Stimulated activated CD4-positive, alpha-beta T cell treated with anti-CD3 and anti-CD28 coated beads, TNF-alpha, amount 100 ng/mL, for 1 hour (primary cell): ENCODE measurements at places on chromosomes 4 and X.
A peak's percentile ranks its signal among the peaks of the same experiment; 100 is the strongest.

- no peak for DNase-seq
Observed at GRCh38 chr4:87209182-87209581, 11.2 kb downstream of the KLHL8 start.

DNA sequence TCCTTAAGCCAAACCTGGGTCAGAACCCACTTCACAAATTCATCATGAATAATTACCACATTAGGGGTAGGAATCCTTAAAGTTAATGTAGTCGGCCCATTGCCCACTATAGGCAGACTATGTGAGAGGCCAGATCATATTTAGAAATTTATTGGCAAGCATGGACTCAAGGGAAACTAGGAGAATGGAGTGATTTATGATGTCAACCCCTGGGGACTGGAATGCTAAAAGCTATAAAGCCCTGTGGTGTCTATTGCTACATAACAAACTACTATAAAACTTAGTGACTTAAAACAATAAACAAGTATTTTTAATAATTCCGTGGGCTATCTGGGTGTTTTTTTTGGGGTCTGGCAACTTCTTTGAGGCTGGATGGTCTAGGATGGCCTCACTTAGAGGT lies 93.9 kb downstream of the PPP1R2C start:
- no peak for DNase-seq

DNA sequence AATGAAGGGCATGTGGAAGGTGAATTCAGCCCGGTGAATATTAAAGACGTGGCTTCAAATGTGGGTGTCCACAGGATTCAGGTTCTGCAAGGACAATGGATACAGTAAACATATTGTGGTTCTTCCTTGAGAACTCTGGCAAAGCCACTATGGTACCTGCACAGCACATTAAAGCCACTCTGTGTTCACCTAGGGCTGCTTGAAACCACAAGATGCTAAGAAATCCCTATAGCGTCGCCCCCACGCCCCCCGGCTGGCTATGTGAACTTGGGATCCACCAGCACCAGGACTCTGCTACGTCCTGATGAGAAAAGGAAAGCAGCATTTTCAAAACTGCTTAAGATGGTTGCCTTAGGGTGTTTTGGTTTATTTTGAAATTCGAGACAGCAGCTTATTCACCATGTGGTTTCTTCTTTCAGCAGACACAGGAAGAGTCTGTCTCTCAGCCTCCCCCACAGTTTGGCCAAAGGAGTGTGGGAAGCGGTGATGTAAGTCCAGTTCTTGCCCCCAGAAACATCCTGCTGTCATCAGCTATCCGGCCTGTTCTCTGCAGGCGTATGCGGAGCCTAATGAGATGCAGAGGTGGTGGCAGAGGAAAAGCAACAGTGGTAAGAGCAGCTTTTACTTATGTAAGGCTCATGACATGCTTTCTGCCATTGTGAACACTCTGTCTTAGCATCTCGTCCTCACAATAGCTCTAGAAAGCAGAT lies 111.5 kb downstream of the AFAP1 start:
- DNase-seq: peak; percentile 36

- no peak for DNase-seq
Observed at GRCh38 chr4:165393704-165394103, 14.9 kb downstream of the CPE start.

GRCh38 chrX:130778773-130779172 lies 124.2 kb downstream of the ENOX2 start:
- no peak for DNase-seq

GRCh38 chr4:85250852-85251251 lies 224.1 kb upstream of the ARHGAP24 start:
- no peak for DNase-seq

GRCh38 chr4:95867919-95868318 lies 28.0 kb downstream of the PDHA2 start:
- DNase-seq: no peak

- no peak for DNase-seq
Observed at GRCh38 chr4:145589916-145590702, 29.1 kb upstream of the MMAA start.

DNA sequence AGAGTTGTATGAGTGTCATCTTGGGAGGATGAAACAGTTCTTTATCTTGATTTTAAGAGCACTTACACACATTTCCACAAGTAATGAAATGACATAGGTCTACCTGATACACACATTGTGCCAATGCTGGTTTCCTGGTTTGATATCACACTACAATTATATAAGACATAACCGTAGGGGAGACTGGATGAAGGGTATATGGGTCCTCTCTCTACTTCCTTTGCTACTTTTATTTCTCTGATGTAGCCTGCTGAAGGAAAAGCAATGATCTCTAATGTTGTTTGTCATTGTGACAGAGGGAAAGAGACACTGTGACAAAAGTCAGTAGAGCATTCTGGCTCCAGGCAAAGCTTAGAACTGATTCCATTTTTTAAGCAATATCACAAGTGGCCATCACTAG lies 238.0 kb downstream of the PDGFC start:
- DNase-seq: no peak

- no peak for DNase-seq
Observed at GRCh38 chr4:106594291-106594952, 225.8 kb upstream of the GIMD1 start.

GRCh38 chr4:23337292-23337691 lies 552.6 kb downstream of the PPARGC1A start:
- no peak for DNase-seq

DNA sequence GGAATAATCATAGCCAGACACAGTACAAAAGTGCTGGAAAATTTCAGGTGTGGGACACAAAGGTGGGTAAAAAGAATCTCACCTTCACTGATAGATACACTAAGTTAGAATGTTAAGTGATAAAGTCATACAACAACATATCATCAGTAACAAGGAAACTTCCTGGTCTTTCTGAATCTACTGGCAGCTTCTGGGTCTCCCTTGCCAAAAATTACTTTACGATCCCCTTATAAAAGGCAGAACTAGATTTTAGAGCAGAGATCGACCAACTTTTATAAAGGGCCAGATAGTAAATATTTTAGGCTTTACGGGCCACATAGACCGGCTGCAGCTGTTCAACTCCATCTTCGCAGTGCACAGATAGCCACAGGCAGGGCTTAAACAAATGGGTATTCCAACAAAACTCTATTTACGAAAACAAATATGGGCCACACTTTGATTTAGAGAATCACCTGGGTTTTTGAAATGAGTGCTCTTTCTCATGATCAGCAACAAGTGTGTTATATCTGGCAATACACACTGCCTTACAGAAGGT lies 159.9 kb downstream of the AASDH start:
- DNase-seq: no peak

DNA sequence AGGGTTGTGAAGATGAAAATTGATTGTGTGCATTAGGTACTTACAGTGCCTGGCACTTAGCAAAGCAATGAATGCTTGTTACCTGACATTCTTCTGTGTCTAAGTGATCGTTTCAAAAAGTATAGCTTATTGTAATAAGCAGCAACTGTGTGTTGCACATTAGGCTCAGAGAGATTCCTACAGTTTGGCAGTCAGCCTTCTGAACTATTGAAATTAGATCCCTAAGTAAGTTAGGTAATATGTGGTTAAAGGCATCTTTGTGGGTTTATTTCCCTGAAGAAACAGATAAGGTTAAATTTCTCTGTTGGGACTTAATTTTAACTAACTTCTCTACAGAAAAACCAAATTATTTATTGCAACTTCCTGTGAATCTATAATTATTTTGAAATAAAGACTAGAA lies 93.4 kb downstream of the REPS2 start:
- no peak for DNase-seq

DNA sequence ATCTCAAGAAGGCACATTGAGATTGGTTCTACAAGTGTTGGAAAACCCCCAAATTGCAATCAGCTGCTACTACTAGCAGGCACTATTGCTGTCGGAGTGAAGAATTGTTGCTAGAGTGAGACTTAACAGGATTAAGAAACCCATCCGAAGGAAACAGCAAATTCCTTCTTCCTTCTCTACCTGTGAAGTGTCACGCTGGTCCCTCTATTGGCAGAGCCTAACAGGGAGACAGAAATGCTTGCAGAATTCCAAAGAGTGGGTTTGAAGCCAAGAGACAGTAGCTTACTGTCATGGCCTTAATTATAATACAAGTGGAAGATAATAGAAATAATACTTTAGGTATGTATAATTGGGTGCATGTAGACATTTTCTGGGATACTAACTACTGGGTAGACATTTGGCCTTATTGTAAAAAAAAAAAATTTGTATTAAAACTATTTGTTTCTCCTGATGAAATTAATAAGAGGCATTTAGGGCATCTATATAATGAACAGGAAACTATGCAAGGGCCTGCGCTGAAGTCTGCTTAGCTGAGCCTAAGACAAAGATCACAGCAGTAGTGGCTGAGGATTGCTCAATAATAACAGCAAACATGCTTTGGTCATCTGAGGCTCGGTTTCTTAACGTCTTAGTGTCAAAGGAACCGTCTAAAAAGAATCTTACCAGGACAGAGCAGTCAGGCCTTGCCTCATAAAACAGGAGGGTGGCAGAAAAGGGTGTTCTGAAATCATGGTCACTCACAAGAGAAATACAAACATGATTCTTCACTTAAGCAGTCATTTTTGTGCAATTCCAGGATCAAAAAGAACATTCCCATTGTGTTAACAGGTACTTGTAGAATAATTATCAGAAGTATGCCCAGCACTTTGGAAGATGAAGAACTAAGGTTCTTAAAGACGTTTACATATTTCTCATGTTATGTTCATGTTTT lies 40.8 kb downstream of the FAM241A start:
- no peak for DNase-seq

DNA sequence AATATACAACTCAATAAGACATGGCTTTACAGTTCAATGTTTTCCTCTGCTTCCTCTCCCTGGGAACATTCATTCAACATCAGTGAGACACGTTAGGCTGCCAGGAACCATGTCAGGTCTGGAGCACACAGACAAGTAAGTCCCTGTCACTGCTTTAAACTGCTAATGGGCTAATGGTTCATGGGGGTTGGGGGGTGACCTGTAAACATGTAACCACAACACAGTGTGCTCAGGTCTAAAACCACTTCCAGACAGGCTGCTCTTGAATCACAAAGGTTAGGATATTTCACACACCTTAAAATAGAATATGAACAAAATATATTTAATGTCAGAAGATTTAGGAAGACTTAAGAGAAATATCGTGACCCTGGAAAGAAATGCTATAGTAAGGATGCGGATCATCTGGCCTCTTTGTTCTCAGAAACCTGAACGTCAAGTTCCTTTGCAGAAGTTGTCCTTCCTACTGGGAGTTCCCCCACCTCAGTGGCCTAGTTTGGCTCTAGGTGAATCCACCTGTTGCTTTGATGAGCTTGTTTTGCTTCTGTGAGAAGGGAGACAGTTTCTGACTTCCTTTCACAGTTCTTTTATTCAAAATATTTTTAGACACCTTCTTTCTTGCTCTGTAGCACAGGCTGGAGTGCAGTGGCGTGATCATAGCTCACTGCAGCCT lies 359.9 kb downstream of the UNC5C start:
- no peak for DNase-seq

GRCh38 chr4:26179316-26179760 lies 141.5 kb upstream of the RBPJ start:
- no peak for DNase-seq

DNA sequence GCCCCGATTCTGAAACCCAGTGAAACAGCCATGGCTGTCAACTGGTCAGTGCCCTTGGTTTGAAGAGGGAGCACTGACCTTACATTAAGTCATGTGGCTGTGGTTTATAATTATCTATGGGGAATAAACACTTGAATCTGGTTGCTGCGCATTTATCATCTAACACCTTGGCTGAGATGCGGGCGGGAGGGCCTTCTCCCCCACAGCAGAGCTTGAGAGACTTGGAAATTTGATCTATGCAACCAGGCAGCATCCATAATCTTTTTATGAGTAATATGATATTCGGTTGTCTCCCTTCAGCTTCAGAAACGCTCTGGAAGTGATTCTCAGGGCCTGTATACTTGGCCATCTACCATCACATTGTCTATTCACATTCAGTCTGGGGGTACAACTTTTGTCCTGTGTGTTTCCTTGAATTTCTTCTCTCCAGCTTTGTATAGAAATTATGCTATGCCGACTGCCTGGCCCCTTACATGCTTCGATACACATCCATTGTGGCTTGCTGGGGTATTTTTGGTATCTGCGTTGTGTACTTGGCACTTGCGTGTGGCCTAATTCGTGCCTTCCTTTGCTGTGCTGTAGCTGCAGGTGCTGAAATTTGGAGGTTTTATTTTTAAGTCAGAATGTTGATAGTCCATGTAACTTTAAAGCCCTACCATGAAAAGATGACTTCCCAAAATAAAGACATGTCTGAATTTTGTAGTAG lies 321.6 kb downstream of the ARHGAP10 start:
- no peak for DNase-seq

GRCh38 chrX:54675762-54676161 lies 122.3 kb downstream of the ITIH6 start:
- DNase-seq: no peak

- no peak for DNase-seq
Observed at GRCh38 chrX:12919620-12920019, 13.2 kb downstream of the TLR8 start.

- no peak for DNase-seq
Observed at GRCh38 chr4:179114615-179115014, 1672.4 kb upstream of the AGA start.

DNA sequence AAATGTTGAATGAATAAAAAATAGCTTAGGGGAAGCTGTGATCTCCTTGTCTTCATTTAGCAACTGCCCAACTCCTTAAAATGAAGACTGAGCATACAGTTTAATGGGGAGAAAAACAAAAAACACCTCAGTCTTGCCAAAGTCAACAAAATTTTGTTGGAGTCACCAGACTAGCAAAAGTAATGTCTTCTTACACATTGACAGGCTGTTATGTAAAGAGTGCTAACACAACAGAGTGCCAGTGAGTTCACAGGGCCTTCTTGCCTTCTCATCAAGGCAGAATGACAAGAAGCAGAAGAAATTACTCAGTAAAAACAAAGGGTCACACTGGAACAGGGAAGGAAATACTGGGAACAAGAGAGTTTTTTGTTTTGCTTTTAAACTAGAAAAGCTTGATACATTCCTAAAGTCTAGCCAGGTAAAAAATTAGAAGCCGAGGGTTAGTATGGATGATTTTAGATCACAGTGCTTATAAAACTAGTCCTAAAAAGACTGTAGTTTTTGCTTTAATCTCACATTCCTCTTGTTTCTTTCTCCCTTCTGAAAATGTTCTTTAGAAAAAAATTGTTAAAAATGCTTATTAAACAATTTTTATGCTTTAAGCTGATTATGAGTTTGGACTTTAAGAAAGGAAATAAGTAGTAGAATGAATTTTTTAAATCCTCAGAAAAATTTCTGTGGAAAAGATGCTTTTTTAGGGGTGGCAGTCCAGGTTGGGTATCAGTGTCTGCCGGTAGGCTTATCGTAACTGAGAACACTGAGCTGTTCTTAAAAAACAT lies 38.7 kb upstream of the FRAS1 start:
- no peak for DNase-seq

DNA sequence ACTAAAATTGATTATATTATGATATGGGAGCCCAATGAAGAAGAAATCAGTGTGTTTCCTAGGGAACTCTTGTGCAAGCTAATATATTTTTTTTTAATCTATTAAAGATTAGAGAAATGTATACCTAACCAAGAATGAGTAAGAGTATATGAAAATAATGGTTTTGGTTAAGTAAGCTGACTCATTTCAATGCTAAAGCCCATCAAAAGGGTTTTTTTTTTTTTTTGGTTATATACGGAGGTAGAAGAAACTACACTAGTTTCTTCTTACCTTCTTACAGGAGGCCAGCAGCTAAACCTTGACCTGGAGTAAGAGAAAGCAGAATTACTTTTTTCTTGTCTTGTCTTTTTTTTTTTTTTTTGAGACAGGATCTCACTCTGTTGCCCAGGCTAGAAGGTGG lies 27.5 kb downstream of the RUFY3 start:
- DNase-seq: no peak
